Kidney (tissue), 22 donors: ENCODE measurements at places on chromosomes 7 and 10. TPM values are rescaled to one million over a fixed set of nuclear protein-coding genes. Genes with fewer than 3 reads are reported as not detected.

ZNHIT1 gene
- 74.9 TPM for total RNA-seq

- H3K4me3 ChIP-seq = no peak overlapping the region
- H3K27ac ChIP-seq = no peak overlapping the region
- DNase-seq = no peak
- H3K27me3 ChIP-seq = no peaks in the 10 kb centered on the region
- H3K4me1 ChIP-seq = no peaks in the 10 kb centered on the region
Observed at GRCh38 chr7:141359262-141359661, 191.9 kb upstream of the AGK start.

DNA sequence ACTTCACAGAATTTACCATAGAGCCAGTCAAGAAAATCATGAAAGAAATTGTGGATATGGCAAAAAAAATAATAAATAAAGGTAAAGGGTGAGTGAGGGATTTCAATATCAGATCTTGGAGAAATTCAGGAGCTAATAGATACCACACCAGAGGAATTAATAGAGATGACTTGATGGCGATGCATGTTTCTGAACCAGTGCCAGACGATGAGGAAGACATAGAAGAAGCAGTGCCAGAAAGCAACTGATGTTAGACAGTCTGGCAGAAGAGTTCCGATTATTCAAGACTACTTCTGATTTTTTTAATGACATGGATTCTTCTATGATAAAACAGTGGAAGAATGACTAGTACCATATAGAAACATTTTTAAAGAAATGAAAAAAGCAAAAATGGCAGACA lies 314.7 kb downstream of the BICC1 start:
- DNase-seq = no peak
- H3K27me3 ChIP-seq = no peaks in the 10 kb centered on the region
- H3K4me1 ChIP-seq = no peaks in the 10 kb centered on the region
- peaks cover 8% of the 10 kb centered on the region for H3K36me3 ChIP-seq
- H3K27ac ChIP-seq = no peak overlapping the region

DNA sequence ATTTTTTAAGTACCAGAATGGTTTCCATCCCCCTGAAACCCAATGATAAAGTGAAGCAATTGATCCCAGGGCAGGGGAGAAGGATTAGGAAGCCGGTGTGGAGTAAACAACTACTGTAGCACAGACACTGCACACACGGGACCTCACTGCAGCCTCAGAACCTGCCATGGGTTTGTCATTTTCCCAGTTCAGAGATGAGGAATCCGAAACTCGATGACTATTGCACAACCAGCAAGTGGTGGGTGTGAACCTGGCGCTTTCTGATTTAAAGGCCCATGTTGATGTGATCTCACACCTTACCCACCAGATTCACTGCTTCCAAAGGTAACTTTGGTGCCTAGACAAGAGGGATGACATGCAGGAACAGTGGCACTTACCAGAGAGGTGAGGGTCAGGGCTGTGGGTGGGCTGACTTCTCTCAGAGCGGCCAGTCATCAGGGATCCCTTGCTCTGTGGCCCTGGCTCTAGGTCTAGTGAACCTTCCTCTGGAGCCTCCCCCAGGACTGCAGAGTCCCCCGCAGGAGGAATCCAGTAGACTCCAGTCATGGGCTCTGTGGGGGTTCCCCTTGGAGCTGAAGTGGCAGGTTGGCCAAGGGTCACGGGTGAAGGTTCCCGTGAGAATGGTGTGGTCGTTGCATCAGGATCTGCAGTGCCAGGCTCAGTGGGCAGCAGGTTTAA lies 62.8 kb downstream of the PKD1L1 start:
- no peaks in the 10 kb centered on the region for H3K36me3 ChIP-seq
- H3K27ac ChIP-seq = no peak overlapping the region
- H3K4me3 ChIP-seq = no peak overlapping the region
- no peaks in the 10 kb centered on the region for H3K27me3 ChIP-seq
- no peaks in the 10 kb centered on the region for H3K4me1 ChIP-seq

- H3K27ac ChIP-seq = peak overlapping the region; percentile 7
- no peaks in the 10 kb centered on the region for H3K36me3 ChIP-seq
- H3K4me1 ChIP-seq = no peaks in the 10 kb centered on the region
- DNase-seq = no peak
Observed at GRCh38 chr10:103669243-103669929, 175.9 kb downstream of the NEURL1 start.

DNA sequence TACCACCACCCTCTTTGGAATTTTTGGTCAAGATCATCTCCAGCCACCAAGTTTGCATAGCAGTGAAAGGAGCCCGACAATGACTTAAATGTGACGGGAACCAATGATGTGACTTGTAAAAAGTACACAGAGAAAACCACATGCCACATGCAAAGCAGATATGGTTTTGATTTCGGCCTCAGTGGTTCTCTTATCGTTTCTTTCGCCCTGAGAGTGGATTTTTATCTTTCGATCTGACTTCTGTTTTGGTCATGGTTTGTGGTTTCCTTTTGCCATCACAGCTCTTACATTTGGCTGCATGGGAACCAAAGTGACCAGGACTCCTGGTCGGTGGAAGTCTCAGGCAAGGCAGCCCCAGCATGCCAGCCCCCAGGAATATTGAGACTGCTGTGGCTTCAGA lies 31.5 kb downstream of the TCF7L2 start:
- H3K27ac ChIP-seq = no peak overlapping the region
- no peaks in the 10 kb centered on the region for H3K36me3 ChIP-seq
- H3K4me1 ChIP-seq = peaks cover 5% of the 10 kb centered on the region

DNA sequence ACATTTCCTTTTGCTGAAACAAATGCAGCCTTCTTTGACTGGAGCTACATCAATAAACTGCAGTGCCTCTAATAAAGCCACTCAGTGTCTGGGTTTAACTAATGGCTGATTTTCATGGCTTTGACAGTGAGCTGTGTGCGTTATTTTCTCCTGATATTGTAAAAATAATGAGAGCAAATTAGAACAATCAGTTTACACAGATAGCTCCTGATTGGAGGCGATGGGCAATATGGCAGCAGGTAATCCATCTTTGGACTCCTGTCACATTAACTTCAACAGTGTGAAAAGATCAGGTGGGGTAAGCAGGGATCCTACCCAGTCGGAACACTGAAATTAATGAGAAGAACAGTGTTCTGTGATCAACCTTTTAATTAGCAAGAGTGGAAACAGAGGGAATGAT lies 100.7 kb downstream of the POLL start:
- H3K36me3 ChIP-seq = no peaks in the 10 kb centered on the region
- H3K4me1 ChIP-seq = no peaks in the 10 kb centered on the region
- no peak for DNase-seq
- no peak overlapping the region for H3K27ac ChIP-seq
- H3K4me3 ChIP-seq = no peak overlapping the region

DNA sequence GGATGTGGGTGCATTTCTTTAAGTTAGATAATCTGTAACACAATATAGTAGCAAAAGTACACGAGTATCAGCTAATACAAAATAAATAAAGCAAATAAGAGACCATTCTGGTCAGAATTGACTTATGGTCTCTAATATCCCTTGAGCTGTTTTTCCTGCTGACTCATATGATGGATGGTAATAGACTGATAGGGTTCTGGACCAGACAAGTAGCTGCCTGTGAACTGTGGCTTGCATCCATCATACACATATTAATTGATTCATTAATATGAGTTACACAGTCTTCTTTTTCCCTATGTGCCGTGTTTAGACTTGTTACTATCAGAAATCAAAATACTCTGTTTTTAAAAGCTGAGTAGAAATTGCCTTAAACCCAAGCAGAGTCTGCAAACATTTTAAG lies 762.8 kb downstream of the GATA3 start:
- DNase-seq = no peak
- no peaks in the 10 kb centered on the region for H3K4me1 ChIP-seq
- no peaks in the 10 kb centered on the region for H3K36me3 ChIP-seq
- no peak overlapping the region for H3K27ac ChIP-seq
